ENCODE measurements at places on chromosomes 7 and 10.
A peak's percentile ranks its signal among the peaks of the same experiment; 100 is the strongest.

GRCh38 chr7:16778476-16778875, 24.9 kb downstream of the TSPAN13 start:
- DNase-seq: no peak

GRCh38 chr10:34815185-34816084, at the start of gene PARD3:
Gene PARD3 (minus strand): TSS chr10:34815296. CDS start chr10:34814995, 301 bp downstream.
- peak; percentile 84 for DNase-seq

DNA sequence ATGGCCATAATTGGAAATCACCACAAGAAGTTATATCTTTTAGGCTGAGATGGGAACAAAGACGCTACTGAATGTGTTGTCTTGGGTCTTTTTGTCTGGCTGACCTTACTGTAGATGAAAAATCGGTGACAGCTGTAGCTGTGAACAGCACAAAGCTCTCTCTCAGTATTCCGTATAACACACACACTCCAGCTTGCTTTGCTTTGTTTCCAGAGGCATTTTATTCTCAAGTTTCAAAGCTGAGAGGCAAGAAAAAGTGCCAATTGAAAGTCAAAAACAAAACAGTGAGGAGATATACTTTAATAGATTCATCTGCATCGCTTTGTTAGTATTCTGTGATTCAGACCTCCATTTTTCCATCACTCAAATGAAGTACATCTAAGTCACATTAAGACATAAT, 39.6 kb upstream of the CABCOCO1 start:
- DNase-seq: no peak

- no peak for DNase-seq
These were observed 832 bp downstream of the PDLIM1 start for GRCh38 chr10:95289921-95290421.

DNA sequence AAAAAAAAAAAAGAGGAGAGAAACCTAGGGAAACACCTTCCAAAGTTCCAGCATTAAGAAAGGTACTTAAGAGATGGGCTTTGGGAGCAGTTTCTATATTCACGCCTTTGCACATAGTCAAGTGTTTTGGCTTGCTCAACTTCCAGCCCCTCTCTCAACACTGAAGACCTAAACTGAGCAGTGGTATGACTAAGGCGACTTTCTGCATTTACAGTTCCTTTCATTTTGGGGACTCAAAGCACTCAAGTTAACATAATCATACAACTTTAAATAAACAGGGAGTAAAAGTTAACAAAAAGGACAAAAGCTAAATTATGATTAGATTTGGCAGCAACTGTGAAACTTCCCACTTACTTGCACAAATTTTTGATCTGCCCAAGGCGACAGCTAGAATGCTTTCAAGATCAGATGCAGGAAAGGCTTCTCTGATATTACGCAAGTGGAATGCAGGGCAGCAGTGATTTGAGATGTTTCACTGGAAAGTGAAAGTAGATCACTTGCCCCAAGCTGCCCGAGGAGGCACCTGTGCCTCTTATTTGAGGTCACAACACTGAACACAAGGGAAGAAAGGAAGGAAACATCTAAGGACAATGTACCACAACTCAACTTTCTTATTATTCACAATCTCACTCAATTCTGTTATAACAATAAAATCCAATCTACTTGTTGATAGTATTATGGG, 199.5 kb downstream of the SKAP2 start:
- DNase-seq: no peak

DNA sequence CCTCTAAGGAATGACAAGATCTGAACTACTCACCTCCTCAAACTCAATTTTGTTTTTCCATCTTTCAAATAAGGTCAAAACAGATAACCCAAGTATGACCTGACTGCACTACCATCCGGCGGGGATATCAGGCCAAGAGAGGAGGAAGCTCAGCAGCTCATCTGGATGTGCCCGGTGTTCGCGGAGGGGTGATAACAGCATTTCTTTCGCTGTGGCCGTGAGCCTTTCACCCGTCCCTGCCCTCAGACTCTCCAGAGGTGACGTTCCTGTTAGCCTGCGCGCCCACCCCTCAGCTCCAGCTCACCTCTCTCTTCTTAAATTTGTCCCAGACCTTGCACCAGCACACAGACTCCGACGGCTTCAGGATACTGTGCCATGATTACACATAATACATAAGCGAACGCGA, 526 bp downstream of the ZNF248 start:
- DNase-seq: no peak

GRCh38 chr7:17680026-17680425, 260.3 kb downstream of the SNX13 start:
- DNase-seq: peak; percentile 33

GRCh38 chr10:90180886-90181691, 479.7 kb downstream of the KIF20B start:
- DNase-seq: no peak

- no peak for DNase-seq
These were observed 971 bp downstream of the AEBP1 start for GRCh38 chr7:44104860-44105771.

GRCh38 chr7:47470567-47471357, 111.1 kb downstream of the TNS3 start:
- no peak for DNase-seq

GRCh38 chr7:132654150-132654549, 77.9 kb upstream of the PLXNA4 start:
- DNase-seq: no peak

GRCh38 chr7:35605760-35606159, 89.2 kb downstream of the HERPUD2 start:
- DNase-seq: no peak

DNA sequence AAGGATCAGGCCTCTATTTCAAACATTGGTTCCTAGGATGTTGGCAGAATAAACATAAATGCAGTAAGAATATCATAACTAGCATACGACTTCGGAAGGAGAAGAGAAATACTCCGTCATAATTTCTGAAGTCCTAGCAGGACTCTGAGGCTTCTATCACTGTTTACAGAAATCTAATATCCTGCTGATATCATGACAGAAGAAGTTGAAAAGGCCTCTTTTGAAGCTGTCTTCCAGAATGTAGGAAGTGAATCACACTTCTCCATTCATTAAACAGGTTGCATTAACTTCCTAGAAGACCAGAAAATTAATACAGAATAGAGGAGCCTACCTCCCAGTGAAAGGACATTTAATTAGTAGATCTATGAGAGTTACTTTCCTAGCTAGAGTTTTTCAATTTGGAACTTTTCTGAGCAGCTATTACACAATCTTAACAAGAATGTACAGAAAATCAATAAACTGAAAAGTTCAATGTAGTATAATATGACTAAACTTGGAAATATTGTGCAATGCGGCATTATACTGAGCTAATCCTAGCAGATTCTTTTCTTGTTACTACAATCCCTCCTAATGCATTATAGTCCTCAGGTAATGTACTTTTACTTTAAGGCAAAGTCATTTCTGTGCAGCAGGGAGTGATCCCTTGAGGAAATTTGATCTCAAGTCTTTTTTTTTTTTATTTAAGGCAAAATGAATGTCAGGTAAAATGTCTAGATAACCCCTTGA, 622.6 kb upstream of the CELF2 start:
- DNase-seq: no peak

DNA sequence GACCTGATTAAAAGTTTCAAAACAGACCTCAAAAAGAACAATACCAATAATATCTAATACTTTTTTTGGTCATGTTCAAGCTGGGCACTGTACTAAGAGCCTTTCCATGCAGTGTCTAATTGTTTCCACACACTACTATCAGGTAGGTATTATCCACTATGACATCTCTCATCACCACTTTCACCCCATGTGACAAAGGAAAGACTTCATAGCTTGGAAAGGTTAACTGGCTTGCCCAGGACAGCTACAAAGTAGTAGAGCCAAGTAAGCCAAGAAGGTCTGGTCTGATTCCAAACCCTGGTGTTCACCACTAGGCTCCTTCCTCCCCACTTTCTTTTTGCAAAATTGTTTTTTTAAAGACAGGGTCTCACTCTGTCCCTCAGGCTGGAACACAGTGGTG, 400.5 kb downstream of the KCNMA1 start:
- no peak for DNase-seq

DNA sequence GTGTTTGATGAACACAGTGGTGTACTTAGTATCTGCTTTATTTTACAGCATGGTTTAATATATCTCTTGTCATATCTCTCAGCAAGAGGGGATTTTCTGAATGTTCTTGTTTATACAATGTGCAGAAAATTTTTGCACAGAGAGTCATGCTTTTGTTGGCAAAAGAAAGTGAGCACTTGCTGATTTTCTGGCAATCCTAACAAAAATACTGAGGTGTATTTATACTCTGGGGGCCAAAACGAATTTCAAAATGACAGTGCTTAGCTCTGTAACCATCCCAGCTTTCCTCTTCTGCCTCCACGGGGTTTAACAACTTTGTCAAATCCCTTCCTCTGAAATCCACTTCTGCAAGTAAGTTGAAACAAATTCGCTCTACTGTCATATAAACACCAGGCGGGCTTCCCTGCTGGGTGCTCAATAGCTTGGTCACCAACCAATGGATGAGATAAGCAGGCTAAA, 169.2 kb downstream of the NOC3L start:
- no peak for DNase-seq

GRCh38 chr7:5525271-5526099, 101.9 kb upstream of the TNRC18 start:
- no peak for DNase-seq

DNA sequence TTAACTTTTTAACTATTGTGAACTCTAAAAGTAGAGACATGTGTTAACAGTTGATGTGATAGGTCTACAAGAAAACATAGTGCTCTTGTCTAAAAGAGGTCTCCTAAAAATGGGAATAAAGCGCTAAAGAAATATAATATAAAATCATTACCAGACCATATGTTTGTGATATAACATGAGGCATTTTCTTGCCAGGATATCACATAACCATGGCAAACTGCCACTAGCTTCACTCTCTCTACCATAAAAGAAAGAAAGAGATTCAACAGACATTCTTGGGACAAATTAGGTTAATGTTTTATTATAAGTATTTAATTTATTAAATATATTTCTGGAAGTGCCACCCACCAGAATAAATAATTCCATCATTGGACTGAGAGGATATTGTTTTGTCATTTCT, 115.0 kb downstream of the TMEM26 start:
- no peak for DNase-seq

- no peak for DNase-seq
These were observed 9.6 kb downstream of the KAZALD1 start for GRCh38 chr10:101071267-101071884.

- DNase-seq: no peak
These were observed 79.9 kb downstream of the FZD1 start for GRCh38 chr7:91343996-91344629.

DNA sequence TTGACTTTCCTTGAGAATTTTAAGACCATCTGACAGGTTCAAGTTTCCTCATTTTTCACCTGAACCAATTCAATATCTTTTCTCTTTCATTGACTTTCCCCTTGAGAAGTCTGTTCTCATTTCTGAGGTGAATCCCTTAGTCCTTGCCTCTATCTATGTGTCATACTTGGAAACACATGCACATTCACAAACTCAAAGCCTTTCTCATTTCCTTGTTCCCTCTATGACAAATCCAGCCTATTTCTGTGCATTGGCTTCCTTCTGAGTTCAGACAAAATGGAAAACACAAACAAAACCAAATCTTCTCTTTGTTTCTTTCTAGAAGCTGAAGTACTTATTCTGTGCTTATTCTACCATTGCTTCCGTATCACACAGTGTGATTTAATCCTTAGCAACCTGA, 13.8 kb downstream of the PTTG1IP2 start:
- no peak for DNase-seq

DNA sequence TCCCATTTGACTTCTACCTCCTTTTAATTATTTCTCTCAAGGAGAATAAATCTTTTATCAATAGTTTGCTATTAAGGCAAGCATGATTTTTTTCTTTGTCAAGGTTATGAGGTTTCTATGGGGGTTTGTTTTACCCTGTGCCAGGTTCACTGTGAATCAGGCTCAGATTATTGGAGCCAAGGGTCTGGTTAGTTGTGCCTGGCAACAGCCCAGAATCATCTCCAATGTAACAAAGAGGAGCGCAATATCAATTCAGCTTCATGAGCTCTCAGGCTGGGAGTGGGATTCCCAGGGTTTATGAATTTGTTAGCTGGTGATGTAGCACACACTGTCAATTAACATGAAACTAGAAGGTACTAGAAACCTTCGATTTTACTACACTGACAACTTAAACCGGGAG, 73.2 kb downstream of the AASS start:
- DNase-seq: no peak

DNA sequence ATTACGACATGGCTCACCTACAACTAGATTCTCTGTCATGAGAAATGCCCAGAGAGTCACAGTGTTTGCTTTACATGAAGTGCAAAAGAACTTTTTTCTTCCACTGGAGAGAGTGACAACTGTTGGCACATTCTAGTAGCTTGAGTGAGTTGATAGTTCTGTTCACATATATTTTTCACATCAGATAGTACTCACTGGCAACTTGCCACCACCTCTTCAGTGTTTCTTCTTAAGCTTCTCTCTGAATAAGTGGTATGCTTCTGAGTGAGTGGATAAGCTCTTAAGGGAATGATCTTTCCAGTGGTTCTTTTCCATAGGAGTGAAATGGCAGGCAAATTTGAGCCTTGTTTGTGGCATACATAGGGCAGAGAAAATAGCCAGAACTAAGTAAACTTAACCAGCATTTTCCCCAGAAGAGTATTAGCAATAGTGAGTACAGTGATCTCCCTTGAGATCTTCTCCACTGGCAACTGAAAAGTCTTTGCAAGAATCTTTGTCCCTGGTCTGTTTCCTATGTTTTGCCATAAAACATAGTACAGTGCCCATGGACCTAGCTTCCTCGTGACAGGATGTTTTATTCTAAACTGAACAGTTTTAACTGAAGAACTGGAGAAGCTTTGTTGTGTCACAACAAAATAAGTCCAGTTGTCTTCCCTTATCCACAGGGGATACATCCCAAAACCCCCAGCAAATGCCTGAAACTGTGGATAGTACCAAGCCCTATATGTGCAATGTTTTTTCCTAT, 125.4 kb upstream of the CDK13 start:
- DNase-seq: no peak

DNA sequence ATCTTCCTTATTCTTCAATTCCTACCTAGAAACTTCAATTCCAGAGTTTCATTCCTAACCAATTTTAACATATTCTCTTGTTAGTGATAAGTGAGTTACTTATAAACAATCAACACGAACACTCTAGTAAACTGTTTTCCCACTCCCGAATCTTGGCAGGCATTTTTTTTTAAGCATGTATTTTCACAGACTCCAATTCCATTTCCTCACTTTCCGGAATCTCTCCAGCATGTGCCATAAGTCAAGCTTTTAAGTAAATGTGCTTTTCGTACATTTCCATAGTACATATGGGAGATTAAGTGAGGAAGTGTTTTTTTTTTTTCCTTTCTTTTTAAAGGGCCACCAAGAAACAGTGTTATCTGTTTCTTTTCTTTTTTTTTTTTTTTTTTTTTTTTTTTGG, 89.1 kb downstream of the FGFR2 start:
- DNase-seq: no peak

DNA sequence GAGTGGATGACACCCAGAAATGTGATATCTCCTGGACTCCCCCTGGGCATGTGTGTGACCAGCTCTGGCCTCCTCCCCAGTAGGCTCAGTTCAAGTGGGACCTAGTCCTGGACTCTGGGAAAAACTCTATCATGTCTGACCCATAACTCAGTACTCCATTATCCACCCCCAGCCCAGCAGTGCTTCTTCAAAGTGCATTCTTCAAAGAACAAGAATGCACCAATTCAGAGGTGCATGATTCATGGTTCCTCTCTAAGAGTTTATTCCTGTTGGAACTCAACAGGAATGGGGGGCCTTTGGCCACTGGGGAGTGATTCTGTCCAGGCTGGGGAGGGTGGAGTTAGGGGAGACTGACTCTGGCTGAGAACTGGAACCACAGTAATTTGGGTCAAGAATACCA, 173.6 kb upstream of the CXCL12 start:
- DNase-seq: no peak

Measured in left ventricle myocardium superior (tissue), 1 donor.